ENCODE measurements at places on chromosomes 7 and 10.
A peak's percentile ranks its signal among the peaks of the same experiment; 100 is the strongest.

DNA sequence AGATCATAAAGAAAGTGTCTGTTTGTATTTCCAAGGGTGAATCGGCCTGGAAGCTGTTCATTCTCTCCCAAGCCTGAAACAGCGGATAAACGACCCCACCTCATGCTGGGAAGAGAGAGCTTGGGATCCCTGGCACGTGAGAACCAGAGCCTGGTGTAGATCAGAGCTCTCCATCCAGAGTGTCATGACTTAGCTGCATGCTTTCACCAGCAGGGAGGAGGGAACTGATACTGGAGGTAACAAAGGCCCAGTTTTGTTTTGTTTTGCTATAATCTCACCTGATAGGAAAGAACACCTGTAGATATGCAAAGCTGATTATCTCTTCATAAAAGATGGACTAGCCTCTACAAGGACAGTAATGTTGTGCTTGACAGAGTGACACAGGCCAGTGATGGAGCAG, 236.6 kb downstream of the POM121L12 start:
- DNase-seq: no peak

DNA sequence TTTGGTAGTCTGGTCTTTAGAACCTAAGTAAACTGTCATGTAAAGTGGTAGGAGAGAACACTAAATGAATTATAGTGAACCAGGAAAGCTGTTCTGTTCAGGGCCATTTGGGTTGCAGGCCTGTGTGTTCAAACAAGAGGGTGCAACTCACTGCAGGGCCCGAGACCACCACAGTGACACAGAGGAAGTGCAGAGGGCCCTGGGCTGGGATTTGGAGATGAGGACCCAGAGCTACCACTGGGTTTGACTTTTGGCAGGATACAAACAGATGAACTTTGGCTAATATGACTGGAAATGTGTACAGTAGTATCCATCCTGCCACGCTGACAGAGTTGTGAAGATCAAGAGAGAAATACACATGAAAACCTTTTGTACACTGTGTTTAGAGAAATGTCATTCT, 9.8 kb downstream of the MMP21 start:
- DNase-seq: no peak

DNA sequence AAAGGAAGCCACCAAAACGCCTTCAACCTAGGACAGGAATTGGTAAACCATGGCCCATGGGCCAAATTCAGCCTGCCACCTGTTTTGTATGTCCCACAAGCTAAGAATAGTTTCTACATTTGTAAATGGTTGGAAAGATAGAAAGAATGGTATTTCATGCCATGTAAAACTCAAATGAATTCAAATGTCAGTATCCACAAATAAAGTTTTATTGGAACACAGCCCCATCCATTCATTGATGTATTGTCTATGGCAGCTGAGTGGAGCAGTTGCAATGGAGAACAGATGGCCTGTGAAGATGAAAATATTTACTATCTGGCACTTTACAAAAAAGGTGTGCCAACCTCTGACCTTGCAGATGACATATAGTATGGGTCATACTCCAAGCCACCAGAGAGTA, 236.9 kb downstream of the CREB5 start:
- no peak for DNase-seq

GRCh38 chr10:30587522-30588031, 42.0 kb downstream of the LYZL2 start:
- peak; percentile 79 for DNase-seq

GRCh38 chr10:113087165-113088029, 137.3 kb downstream of the TCF7L2 start:
- DNase-seq: peak; percentile 17

- DNase-seq: no peak
Measured at GRCh38 chr7:77710861-77711260, 14.6 kb downstream of the RSBN1L start.

GRCh38 chr7:1110358-1110757, 22.4 kb downstream of the GPER1 start:
- DNase-seq: no peak

- no peak for DNase-seq
Measured at GRCh38 chr7:16970732-16971482, 89.1 kb upstream of the AGR3 start.

- DNase-seq: no peak
Measured at GRCh38 chr7:89067048-89067447, 271.5 kb upstream of the TEX47 start.

DNA sequence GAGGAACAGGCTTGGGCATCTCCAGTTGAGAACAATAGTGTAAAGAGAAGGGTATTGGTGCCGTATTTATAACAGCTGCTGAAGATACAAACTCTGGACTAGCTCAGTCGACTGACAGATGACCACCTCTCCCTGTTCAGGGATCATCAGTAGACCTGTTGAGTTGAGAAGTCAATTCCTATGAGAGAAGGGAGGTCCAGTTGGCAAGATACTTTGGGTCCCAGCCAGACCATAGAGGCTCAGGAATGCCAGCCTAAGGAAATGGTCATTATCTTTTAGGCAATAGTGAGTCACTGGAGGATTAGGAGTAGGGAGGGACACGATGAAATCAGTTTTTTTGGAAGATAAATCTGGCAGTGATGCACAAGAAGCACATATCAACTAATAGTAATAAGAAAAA, 202.9 kb downstream of the TRIL start:
- DNase-seq: no peak

GRCh38 chr10:112498806-112499205, 51.8 kb downstream of the VTI1A start:
- no peak for DNase-seq

GRCh38 chr7:80981405-80981804, 62.6 kb upstream of the SEMA3C start:
- DNase-seq: no peak

DNA sequence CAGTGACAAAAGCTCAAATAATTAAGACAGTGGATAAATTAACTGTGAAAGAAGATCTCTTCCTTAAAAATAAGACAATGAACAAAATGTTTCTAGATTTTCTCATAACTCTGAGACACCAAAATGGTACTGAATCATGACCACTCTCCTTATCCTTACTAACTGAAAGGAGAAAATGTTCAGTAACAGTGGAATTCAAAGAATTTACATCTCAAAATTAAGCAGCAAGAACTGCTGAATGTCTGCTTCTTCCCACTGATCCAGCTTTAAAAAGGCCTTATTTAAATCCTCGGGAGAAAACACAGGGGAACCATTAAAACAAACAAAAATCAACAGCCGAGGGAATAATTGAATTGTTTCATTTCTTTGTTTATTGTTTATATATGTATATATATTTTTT, 27.3 kb upstream of the PLXDC2 start:
- DNase-seq: no peak

DNA sequence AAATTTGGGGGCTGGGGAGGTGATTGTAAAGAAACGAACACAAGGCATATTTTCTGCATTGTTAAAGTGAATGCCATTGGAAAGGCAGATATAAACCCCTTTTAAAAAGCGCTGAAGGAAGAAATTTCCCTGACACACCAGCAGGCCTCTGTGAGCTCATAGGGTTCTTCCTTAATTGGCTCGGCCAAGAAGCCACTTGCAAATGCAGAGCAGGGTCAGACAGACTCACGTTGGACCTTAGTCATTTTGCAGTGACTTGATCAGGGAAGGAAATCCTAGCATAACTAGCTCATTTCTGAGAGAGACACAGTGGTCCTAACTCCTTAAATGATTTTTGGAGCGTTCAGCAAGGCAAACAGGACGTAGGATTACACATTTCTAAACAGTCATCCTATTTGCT, 1461.4 kb downstream of the GATA3 start:
- DNase-seq: no peak

DNA sequence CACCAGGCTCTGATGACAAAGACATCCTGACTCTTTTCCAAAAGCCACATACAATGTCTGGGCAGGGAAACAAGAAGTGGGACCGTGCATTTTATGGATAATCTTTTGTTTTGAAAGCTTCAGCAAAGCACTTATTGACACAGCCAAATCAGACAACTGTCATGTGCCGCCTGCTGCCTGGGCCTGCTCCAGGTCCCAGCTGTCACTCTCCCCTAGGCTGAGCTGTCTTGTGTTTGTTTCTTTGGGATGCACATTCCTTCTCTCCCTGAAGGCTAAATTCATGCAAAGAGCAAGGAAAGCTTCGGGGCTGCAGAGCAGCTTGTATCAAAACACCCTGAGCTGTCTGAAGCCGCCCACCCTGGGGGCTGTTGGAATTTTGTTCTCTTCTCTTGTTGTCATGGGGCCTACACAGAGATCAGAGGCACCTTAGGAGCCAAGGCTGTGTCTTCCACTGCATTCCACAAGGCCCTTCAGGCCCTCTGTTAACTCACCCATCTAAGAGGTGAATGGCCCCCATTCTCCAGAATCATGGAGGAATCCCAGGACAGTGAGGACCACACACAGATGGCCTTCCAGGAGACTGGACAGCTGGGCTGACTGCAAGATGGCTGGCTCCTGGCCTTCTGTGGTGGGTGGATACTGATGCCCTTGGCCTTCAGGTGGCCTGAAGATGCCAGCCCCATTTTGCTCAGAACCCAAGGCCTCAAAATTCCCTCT, 17.8 kb upstream of the SLC18A2 start:
- no peak for DNase-seq

GRCh38 chr10:16746856-16747255, 70.4 kb downstream of the RSU1 start:
- DNase-seq: no peak

GRCh38 chr7:124460555-124460954, 305.0 kb downstream of the GPR37 start:
- DNase-seq: no peak

DNA sequence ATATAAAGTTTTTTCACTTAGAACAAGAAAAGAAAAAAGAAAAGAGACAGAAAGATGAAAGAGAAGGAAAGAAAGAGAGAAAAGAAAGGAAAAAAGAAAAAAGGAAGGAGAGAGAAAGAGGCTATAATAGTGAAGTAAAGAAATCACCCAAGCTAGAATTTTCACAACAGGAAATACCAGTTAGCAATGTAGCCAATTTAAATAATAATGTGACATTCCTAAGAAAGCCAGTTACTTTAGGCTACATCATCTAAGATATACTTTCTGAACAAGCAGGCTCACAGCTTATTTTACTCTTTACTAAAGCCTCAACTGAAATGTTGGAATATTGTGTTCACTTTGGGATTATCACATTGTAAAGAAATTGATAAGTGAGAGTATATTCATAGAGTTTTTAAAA, 53.6 kb downstream of the GPR37 start:
- DNase-seq: no peak

DNA sequence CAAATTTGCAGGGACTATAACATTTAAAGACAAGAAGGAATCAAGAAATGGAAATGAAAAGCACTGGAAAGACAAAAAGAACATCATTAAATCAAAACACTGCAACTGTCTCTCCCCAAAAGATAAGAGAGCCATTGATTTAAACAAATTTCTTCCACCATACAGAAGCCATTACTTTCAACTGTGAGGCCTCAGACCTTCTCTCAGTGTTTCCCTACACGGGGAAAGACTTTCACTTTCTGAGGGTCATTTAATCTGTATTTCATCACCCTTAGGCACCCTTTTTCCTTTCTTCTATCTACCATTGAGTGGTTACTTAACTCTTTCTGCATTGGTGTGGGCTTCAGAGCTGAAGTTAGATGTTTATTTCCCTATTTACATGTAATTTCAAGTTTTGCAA, 47.5 kb downstream of the CCDC172 start:
- DNase-seq: no peak

- DNase-seq: no peak
Measured at GRCh38 chr7:151306374-151306773, 35.2 kb upstream of the NUB1 start.

DNA sequence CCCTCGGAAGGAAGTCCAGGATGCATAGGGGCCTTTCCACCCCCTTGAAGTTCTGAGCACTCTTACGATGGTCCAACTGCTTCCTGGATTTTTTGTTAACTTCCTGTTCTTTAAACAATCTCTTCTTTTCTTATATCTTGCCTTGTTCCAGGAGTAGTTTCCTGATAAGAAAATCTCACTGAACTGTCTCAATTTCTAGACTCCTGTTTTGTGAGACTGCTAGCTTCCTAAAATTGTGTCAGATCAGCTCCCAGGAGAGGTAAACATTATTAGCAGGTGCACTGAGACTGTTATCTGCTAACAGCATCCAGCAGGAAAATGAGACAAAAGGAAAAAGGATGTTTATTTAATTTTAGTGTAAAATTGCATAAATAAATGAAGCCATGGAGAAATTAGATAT, 106.2 kb upstream of the PITRM1 start:
- DNase-seq: no peak

DNA sequence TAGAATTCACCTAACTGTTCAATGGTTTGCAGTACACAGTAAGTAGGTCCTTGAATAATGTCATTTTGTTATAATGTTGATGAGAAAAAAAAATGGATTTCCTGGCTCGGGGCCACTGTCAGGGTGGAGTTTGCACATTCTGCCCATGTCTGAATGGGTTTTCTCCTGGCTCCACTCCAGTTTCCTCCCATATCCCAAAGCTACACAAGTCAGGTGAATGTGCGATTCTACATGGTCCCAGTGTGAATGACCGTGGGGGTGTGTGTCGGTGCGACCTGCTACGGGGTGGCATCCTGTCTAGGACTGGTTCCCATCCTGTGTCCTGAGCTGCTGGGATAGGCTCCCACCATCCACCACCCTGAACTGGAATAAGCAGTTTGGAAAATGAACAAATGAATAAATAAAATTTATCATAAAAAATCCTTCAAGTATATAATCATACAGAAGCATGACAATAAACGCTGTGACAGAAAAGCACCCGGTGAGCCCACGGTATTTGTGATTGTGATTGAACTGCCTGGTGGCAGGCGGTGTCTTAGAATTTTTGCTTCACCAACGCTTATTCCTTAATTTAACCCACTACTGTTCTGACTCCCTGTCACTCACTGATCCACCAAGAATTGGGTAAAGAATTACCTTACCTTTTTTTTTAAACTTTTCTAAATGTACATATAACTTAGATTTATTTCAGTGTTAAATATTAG, 114.1 kb downstream of the ICA1 start:
- DNase-seq: no peak

DNA sequence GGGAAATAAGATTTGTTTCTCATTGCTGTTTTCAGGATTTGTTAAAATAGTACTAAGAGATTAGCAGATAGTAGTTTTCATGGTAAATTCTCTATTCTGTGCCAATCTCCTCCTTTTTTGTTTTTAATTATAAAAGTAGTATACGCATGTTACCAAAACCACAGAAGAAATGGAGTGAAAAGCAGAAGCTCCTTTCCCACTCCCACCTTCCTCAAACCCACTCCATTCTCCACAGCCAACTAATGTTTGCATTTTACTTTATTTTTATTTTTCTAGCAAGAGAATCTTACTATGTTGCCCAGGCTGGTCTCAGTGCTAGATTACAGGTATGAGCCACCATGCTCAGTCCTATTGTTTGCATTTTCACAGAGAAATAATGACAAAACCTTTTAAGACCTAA, 4.5 kb upstream of the LRMDA start:
- DNase-seq: no peak

GRCh38 chr7:30364773-30365172, 80.4 kb downstream of the ZNRF2 start:
- DNase-seq: no peak

DNA sequence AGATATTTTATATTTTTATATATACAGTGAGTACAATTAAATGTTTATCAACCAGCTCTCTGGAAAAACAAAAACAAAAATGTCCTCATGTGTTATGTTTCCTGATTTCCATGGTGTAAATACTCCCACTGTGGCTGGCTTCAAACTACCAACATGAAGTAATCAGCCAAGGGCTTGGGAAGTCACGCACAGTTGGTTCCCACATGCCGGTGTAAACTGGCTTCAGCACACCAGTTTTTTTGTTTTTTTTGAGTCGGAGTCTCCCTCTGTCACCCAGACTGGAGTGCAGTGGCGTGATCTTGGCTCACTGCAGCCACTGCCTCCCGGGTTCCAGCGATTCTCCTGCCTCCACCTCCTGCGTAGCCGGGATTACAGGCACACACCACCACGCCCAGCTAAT, 11.8 kb downstream of the OSBPL3 start:
- DNase-seq: no peak

All from HL-60 (cell line).